ENCODE measurements at places on chromosomes 11 and 22.

DNA sequence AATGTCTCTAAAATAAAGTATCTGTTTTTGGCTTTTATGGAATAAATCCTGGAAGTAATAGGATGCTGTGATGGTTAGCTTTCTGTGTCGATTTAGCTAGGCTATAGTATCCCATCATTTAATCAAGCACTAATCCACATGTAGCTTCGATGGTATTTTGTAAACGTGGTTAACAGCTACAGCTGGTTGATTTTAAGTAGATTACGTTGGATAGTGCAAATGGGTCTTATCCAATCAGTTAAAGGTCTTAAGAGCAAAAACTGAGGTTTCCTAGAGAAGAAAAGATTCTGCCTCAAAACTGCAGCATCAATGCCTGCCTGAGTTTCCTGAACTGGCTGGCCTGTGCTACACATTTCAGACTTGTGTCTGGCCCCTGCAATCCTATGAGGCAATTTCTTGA lies 314.2 kb upstream of the SORL1-AS1 start:
- DNase-seq: no peak

DNA sequence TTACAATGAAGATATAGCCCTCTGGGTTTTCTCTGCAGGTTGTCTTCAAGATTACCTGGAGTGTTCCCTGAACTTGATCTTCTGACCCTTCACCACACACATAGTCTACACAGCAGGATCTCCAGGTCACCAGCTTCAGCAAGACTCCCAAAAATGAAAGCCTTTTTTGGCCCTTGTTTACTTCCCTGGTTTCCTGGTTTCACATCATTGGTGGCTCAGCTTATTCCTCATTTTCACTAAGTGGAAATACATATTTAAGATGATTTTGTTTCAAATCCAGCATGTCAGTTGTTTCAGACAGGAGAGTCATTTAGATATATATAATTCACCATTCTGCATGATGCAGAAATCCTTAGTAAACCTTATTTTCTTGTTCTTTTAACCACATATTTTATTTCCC lies 41.6 kb upstream of the MPEG1 start:
- DNase-seq: no peak

GRCh38 chr11:115693002-115693401 lies 188.8 kb upstream of the CADM1 start:
- no peak for DNase-seq

DNA sequence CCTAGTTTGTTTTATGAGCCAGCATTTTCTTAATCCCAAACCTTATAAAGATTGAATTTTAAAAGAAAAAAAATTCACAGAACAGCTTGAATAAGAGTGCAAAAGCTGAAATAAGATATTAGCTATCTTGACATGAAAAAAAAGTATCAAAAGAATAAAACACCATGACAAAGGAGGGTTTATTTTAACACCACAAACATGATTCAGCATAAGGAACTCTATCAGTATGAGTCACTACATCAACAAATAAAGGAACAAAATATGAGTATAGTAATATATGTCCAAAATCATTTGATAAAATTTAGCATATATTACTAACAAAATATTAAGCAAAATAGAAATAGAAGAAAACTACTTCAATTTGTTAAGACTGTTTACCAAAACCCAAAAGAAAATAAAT lies 9.6 kb upstream of the LMO1 start:
- DNase-seq: no peak

- DNase-seq: no peak
These were observed 92.8 kb upstream of the OR9G4 start for GRCh38 chr11:56841210-56841810.

DNA sequence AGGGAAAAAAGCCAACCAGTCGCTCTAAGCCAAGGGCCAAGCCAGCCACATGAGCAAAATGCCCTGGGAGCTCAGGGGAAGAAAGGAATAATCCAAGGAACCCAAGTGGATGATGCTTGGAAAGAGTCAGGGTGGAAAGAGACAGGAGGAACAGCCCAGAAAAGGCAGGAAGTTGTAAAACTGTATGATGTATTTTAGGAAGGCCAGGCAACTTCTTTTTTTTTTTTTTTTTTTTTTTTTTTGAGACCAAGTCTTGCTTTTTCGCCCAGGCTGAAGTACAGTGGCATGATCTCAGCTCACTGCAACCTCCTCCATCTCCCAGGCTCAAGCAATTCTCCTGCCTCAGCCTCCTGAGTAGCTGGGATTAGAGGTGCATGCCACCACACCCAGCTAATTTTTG lies 1.6 kb downstream of the LGALS12 start:
- no peak for DNase-seq

DNA sequence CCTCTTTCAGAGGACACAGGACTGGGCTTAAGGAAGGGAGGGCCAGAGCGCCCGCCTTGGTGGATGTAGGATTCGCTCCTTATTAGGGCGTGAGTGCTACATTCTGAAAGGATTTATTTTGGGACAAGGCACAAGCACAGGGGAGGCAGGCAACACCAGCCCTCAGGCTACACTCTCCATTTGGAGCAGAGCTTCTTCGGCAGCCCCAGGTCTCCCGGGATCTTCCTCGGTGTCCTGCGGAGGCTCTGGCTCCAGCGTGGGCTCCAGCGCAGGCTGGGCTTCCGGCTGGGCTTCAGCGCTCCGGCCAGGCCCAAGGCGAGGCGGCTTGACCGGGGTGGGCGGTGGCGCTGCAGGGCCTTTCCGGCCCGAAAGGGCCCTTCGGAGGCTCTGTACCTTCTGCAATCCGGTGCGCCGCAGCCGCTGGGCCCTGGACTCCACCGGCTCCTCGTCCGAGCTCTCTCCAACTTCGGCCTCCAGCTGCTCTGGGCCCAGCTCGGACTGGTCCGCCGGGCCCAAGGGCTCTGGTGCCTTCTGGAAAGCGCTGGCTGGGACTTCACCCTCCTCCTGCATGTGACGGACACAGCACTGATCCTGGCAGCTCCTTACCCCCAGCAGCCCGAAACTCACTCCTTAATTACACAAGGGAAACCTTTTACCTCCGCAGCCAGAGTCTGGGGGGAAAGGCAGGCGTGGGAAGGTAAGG lies 1.1 kb downstream of the CAVIN3 start:
- no peak for DNase-seq

DNA sequence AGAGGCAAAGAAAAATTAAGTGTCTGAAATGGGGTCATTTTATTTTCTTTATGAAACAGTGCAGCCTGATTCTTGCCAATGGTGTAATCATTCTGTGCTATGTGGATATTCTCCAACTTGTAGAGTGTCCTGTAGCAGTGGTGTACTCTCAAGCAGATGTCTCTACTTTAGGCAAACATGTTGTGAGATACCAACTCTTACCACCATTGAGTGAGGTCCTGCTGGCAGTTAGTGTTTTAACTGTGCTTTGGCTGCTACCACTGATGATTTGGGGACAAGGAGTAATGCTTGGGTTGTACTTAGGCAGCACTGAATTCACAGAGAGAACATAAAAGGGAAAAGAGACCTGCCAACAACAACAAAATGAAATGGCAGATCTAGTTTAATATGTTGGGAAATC lies 122.5 kb downstream of the APIP start:
- DNase-seq: no peak

DNA sequence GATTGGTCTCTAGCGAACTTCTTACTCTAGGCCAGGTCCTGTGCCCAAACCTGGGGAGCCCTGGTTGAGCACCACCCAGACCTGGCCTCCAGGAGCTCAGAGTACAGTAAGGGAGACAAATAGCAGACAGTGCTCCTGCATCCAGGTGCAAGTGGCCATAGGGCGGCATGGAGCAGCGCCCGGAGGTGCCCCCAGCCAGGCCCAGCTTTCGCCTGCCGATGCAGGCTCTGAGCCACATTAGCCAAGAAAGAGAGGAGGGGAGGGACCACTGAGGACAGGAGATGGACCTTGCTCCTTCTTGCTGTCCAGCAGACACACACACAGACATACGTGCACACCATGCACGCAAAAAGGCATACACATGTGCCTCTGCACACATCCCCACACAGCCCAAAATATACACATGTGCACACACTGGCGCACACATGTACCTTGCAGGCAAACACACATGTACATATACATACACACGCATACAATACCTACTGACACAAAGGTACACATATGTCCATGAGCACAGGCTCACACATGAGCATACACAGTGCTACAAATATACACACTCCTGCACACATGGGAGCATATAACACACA lies 68.7 kb upstream of the FGF3 start:
- DNase-seq: no peak

DNA sequence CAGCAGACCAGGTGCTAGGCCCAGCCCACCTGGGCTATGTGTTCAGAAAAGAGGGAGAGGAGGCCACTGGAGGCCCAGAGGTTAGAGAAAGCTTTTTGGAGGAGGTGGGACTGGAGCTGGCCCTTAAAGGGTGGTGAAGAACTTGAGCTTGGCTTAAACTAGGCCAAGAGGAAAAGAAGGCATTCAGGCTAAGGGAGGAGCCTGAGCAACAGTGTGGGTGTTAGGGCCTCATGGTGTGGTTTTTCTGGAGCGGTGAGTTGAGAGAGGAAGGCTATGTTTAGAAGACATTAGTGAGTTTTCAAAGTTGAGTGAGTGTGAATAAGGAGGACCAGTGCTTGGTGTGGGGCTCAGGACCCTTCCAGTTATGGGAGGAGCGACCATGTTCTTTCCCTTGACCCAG lies 6.2 kb downstream of the TAF6L start:
- DNase-seq: no peak

DNA sequence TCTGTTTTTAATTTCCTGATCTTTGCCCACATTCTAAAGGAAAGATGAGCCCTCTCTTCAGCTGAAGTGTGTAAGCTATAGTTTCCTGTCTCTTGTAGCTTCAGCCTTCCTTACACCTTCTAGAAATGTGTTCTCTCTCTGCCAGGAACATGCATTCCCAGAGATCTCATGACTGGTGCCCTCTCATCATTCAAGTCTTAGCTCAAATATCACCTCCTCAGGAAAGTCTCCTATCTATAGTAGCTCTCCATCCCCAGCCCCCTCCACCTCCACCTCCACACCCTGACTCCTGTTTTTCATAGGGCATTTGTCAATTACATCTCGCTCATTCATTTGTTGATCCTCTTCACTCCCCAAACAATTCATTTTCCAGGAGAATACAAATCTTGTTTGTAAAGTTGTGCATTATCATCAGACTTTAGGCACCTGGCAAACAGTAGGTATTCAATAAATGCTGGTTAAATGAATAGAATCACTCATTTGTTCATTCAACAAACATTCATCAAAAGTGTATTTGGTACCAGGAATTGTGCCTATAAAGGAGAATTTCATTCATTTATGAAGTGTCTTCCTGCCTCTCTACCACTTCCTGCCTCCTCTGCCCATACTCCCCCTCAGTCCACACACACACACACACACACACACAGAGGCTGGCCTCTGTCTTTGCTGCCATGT lies 160.3 kb downstream of the BBOX1 start:
- DNase-seq: no peak

DNA sequence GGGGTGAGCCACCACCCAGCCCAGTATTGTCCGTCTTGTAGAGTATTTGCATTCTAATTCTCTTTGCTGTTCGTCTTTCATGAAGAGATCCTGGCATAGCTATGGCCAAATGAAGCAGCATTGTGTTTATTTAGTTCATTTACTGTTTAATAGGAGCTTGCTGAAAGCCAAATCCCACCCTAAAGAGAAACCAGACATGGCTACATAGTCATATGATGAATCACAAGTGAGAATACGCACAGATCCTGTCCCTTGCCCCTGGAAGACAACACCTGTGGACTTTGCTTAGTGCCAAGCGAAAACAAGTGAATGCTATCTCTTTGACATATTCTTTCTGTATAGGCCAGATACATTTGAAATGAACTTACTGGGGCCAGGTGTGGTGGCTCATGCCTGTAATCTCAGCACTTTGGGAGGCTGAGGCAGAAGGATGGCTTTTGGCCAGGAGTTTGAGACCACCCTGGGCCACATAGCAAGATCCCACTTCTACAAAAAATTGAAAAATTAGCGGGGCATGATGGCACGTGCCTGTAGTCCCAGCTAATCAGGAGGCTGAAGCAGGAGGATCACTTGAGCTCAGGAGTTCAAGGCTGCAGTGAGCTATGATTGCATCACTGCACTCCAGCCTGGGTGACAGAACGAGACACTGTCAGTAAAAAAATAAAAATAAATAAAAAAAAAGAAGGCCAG lies 5.1 kb upstream of the ARFGAP3 start:
- no peak for DNase-seq

DNA sequence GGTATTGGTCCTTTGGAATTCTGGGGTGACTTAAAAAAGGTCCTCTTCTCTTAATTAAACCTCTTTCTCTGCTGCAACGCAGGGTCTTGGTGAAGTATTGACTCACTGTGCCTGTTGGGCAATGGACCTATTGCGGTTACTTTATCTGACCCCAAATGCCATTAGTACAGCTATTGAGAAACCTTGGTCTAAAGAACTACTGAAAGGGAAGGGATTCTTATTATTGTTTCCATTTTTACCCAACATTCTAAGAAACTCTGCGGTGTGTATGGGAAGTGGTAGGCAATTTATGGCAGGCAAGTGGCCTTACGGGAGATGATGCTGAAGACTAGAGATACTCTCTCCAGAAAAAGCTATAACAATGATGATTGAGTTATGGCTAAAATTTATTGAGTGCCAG lies 12.5 kb downstream of the SLC6A5 start:
- DNase-seq: no peak

DNA sequence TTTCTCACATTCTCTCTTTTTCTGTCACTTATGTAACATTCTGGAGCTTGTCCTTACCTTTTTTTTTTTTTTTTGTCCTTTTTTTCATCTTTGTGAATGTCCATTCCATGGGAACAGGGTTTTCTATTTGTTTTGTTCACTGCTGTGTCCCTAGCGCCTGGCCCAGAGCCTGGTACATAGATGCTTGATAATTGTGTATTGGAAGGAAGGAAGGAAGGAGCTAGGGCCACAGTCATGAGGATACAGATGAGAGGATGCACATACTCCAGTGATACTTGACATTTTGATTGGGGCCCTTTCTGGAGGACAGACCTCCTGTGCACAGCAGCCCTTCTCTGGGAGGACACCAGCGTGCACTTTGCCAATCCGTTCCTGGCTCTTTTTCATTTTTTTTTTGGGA lies 68.9 kb downstream of the KIAA1671 start:
- DNase-seq: no peak

- no peak for DNase-seq
These were observed 10.2 kb upstream of the AMPD3 start for GRCh38 chr11:10444725-10445315.

- no peak for DNase-seq
These were observed 52.7 kb downstream of the PHF21B start for GRCh38 chr22:44956840-44957767.

DNA sequence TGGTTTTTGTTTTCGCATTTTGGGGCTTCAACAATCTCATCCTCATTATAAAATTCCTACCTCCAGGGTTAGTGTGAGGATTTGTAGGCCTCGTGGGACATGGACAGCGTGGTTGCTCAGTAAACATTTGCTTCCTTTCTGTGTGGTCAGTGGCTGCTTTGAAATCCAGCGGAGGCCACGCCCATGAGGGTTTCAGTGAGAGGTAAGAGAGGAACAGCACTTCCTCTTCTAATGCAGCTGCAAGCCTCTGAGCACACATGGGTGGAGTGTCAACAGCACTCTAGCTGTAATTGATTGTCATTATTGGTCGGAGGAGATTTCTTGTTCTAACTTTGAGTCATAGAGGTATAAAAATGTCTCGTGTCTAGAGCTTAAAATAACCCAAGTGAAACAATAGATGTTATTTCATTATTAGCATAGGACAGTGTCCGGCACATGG lies 6.0 kb upstream of the ARHGAP42 start:
- DNase-seq: no peak

Measured in stimulated activated CD8-positive, alpha-beta memory T cell treated with anti-CD3 and anti-CD28 coated beads, Interleukin-7, amount 100 ng/mL, for 48 hours (primary cell).